ENCODE measurements at places on chromosomes 7 and 10. TPM values are rescaled to one million over a fixed set of nuclear protein-coding genes. Genes with fewer than 3 reads are reported as not detected.

The PTF1A gene
- total RNA-seq = not detected

The HYAL4 gene
- not detected for total RNA-seq

The BTBD16 gene
- total RNA-seq = not detected

The HABP2 gene
- not detected for total RNA-seq

Data from RPMI7951 (cell line).